ENCODE measurements at places on chromosomes 3 and 15. TPM values are rescaled to one million over a fixed set of nuclear protein-coding genes. Genes with fewer than 3 reads are reported as not detected.

Gene MAP6D1
- total RNA-seq = 1.9 TPM

Gene RTP3
- not detected for total RNA-seq

Gene DPPA2
- total RNA-seq = not detected

Gene CHMP2B
- 6.8 TPM for total RNA-seq

Gene CPN2
- not detected for total RNA-seq

GRCh38 chr3:141782386-141782932 is 19.3 kb downstream of the GRK7 start:
- DNase-seq = no peak

GRCh38 chr15:96002890-96003859 is 327.3 kb upstream of the NR2F2 start:
- DNase-seq = no peak

- DNase-seq = no peak
These were observed 499.0 kb upstream of the SEMA6D start for GRCh38 chr15:47218295-47218694.

GRCh38 chr15:64928626-64929220 is 17.0 kb downstream of the ANKDD1A start:
- DNase-seq = no peak

DNA sequence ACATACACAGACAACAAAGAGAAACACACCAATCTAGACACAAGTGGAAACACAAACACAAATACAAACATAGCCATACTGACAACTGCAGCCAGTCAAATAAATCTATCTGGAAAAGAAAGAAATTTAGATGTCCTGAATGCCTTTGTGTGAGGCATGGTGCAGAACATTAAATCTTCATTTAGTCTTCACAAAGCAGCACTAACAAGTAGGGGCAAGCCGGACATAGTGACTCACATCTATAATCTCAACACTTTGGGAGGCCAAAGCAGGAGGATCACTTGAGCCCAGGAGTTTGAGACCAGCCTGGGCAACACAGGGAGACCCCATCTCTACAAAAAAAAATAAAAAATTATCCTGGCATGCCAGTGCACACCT is 11.7 kb downstream of the MEGF11 start:
- no peak for DNase-seq

DNA sequence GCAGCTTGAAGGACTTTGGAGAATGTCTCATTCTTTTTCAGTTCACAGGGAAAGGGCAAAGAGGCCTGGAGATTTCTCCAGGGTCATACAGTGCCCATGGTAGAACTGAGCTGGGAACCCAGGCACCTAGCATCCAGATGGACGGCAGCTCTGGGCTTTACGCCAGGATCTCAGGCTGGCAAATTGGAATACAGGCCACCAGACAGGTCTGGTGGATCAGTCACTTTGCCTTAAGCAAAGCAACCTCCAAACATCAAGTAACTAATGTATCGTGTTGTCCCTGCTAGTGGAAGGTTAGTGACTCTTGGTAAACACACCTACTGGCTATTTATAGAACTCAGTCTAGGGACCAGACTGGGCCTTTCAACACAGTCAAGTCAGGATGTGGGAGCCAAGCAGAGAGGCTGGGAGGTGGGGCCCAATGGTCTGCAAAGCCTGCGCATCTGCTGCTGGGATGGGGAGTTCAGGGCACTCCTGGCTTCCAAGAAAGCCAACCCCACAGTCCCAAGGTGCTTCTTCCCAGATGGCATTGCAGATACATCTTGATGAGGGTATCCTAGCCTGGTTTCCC is 30.2 kb downstream of the RPLP1 start:
- no peak for DNase-seq

- DNase-seq = peak; percentile 97
These were observed 23.0 kb upstream of the CLDN1 start for GRCh38 chr3:190345027-190345821.

GRCh38 chr15:94610485-94610884 is 379.1 kb downstream of the MCTP2 start:
- DNase-seq = no peak
